ENCODE measurements at places on chromosomes 4 and X.

DNA sequence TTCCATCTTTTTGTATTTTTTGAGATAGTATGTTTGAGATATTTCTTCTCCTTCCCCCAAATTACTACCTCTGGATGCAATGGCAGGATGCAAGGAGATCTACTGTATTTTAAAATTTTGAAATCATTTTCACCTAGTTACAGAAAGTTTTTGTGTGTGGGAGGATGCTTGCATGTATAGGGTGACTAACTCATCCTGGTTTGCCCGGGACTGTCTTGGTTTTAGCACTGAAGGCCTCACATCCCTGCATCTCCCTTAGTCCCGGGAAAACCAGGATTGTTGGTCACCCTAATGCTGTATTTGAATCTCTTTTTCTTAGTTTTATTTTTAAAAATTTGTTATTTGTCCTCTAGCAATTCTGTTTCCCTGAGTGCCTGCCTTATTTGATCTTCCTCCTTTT is 12.1 kb downstream of the SUPT20HL2 start:
- H3K27me3 ChIP-seq = no peaks in the 10 kb centered on the region
- DNase-seq = no peak
- H3K4me1 ChIP-seq = no peaks in the 10 kb centered on the region
- no peak overlapping the region for H3K27ac ChIP-seq

GRCh38 chrX:51459125-51459524 is 37.3 kb downstream of the NUDT11 start:
- no peaks in the 10 kb centered on the region for H3K27me3 ChIP-seq
- no peaks in the 10 kb centered on the region for H3K36me3 ChIP-seq
- H3K27ac ChIP-seq = no peak overlapping the region
- H3K4me3 ChIP-seq = no peak overlapping the region

- H3K27ac ChIP-seq = no peak overlapping the region
- H3K27me3 ChIP-seq = no peaks in the 10 kb centered on the region
- H3K4me1 ChIP-seq = no peaks in the 10 kb centered on the region
- no peak for DNase-seq
- H3K36me3 ChIP-seq = no peaks in the 10 kb centered on the region
Observed at GRCh38 chr4:31089815-31090214, 369.6 kb downstream of the PCDH7 start.

GRCh38 chr4:152937336-152938236 is 1.5 kb downstream of the FHDC1 start:
- H3K27ac ChIP-seq = peak overlapping the region; percentile 89
- H3K4me3 ChIP-seq = peak overlapping the region; percentile 82
- DNase-seq = peak; percentile 28
- no peaks in the 10 kb centered on the region for H3K27me3 ChIP-seq

DNA sequence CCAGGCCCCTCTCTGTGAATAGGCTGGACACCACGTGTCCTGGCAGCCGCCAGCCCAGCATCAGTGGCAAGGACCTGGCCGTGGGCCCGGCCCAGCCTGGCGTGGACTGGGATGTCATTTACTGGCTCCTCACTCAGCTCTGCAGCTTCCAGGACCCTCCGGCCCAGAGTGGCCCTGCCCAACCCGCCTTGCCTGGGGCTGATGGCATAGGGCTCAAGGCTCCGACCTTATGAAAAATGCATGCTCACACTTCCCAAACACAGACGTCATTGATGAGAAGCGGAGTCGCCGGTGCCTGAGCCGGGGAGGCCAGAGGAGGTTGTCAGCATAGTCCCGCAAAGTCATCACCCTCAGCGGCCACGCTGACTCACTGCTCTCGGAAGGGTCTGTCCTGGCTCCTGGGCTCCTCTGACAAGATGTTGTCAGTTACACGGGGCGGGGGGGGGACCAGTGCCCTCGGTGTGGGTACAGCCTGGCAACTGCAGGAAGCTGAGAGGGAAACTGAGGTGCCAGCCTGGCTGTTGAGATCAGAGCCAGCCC is 14.3 kb downstream of the CFAP99 start:
- no peak for DNase-seq
- peaks cover 4% of the 10 kb centered on the region for H3K27me3 ChIP-seq
- H3K36me3 ChIP-seq = no peaks in the 10 kb centered on the region
- H3K27ac ChIP-seq = no peak overlapping the region
- H3K4me1 ChIP-seq = no peaks in the 10 kb centered on the region
- H3K4me3 ChIP-seq = no peak overlapping the region

GRCh38 chr4:150569384-150569987 is 12.5 kb upstream of the MAB21L2 start:
- no peaks in the 10 kb centered on the region for H3K4me1 ChIP-seq
- no peaks in the 10 kb centered on the region for H3K27me3 ChIP-seq
- no peak overlapping the region for H3K27ac ChIP-seq
- H3K4me3 ChIP-seq = no peak overlapping the region
- no peak for DNase-seq

GRCh38 chr4:147969573-147970385 is 237.9 kb downstream of the ARHGAP10 start:
- H3K27ac ChIP-seq = no peak overlapping the region
- H3K4me3 ChIP-seq = no peak overlapping the region
- H3K27me3 ChIP-seq = no peaks in the 10 kb centered on the region
- H3K36me3 ChIP-seq = no peaks in the 10 kb centered on the region
- no peak for DNase-seq
- no peaks in the 10 kb centered on the region for H3K4me1 ChIP-seq

DNA sequence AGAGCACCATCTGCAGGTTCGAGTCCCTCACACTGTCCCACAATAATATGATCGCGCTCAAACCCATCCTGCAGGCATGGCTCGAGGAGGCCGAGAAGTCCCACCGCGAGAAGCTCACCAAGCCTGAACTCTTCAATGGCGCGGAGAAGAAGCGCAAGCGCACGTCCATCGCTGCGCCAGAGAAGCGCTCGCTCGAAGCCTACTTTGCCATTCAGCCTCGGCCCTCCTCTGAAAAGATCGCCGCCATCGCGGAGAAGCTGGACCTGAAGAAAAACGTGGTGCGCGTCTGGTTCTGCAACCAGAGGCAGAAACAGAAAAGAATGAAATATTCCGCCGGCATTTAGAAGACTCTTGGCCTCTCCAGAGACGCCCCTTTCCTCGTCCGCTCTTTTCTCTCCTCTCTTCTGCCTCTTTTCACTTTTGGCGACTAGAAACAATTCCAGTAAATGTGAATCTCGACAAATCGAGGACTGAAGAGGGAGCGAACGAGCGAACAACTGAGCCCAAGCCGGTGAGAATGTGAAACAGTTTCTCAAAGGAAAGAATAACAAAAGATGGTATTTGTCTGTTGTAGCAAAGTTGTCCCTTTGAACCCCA is 1.9 kb downstream of the POU4F2 start:
- no peaks in the 10 kb centered on the region for H3K36me3 ChIP-seq
- no peak overlapping the region for H3K27ac ChIP-seq
- no peak for DNase-seq
- no peak overlapping the region for H3K4me3 ChIP-seq
- H3K4me1 ChIP-seq = no peaks in the 10 kb centered on the region

DNA sequence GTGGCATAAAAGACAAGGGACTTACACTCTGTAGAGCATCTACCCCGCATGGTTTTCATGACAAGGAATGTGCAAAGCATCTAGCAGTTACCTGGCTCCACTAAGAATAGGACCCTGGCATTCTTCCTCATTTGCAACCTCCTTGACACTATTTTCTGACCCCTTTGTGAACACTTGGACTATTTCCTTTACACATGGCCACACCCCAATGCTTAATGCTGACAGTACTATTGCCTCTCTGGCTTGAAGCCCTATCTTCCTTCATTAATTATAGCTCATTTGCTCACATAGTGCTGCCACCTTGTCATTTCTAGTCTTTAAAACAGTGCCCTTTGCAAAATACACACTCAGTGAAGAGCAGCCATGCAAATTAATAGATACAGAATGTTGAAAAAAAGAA is 226.3 kb upstream of the VCX3A start:
- no peaks in the 10 kb centered on the region for H3K4me1 ChIP-seq
- H3K4me3 ChIP-seq = no peak overlapping the region
- H3K27me3 ChIP-seq = no peaks in the 10 kb centered on the region
- no peaks in the 10 kb centered on the region for H3K36me3 ChIP-seq
- H3K27ac ChIP-seq = no peak overlapping the region
- DNase-seq = no peak

GRCh38 chrX:123336666-123337065 is 152.6 kb downstream of the GRIA3 start:
- no peak overlapping the region for H3K27ac ChIP-seq
- H3K27me3 ChIP-seq = no peaks in the 10 kb centered on the region
- H3K36me3 ChIP-seq = no peaks in the 10 kb centered on the region
- H3K4me1 ChIP-seq = no peaks in the 10 kb centered on the region

GRCh38 chr4:16055873-16056272 is 27.9 kb downstream of the PROM1 start:
- DNase-seq = no peak
- no peak overlapping the region for H3K4me3 ChIP-seq
- H3K27ac ChIP-seq = no peak overlapping the region
- H3K36me3 ChIP-seq = no peaks in the 10 kb centered on the region
- no peaks in the 10 kb centered on the region for H3K4me1 ChIP-seq

DNA sequence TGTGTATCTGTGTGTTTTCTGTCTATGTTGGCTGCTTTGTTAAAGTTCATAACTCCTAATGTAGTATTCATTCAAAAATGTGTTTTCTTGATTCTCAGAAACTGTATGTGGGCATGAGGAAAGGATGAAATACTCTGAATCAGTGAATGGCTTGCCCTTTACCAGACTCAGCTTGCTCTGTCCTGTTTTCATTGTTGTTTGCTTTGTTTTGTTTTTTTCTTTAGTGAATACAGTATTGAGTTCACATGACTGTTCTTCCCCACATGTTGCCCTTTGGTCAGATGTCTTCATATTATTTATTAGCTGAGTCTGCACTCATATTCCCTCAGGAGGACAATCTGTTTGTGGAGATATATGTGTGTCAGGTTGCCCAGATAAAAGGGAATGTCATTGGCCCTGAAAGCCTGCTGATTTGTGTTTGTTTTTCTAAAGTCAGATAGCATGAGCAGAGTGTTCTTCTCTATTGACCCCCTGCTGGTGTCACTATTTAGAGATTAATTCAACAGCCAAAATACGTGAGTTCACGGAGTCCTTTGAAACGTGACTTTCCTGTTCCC is 1184.4 kb downstream of the RPA4 start:
- no peak overlapping the region for H3K4me3 ChIP-seq
- H3K4me1 ChIP-seq = no peaks in the 10 kb centered on the region
- H3K27ac ChIP-seq = no peak overlapping the region
- H3K27me3 ChIP-seq = no peaks in the 10 kb centered on the region
- DNase-seq = no peak

DNA sequence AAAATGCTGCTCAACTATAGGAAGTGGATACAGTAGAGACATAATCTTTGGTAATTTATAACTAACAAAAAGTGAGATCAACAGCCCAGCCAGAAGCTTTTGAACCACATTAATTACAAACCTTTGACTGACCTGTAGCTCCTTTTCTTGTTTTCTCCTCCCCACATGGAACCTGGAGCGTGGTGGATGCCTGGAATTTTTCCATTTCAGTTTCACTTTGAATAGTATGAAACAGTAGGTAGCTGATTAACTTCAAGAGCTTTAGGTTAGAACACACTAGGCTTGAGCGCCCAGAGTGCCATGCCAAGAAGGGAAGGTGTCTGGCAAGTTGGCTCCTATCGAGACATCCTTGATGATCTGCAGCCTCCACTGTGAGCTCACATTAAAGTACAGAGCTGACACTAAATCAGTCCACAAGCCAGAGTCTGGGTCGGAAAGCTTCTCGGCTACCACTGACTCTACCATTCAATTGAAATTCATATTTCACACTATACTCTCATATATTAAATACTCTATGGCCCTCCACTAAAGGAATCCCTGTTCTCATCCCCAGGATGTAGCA is 143.4 kb downstream of the GLRA2 start:
- H3K27me3 ChIP-seq = no peaks in the 10 kb centered on the region
- H3K4me1 ChIP-seq = no peaks in the 10 kb centered on the region
- no peaks in the 10 kb centered on the region for H3K36me3 ChIP-seq
- DNase-seq = no peak
- H3K27ac ChIP-seq = no peak overlapping the region

DNA sequence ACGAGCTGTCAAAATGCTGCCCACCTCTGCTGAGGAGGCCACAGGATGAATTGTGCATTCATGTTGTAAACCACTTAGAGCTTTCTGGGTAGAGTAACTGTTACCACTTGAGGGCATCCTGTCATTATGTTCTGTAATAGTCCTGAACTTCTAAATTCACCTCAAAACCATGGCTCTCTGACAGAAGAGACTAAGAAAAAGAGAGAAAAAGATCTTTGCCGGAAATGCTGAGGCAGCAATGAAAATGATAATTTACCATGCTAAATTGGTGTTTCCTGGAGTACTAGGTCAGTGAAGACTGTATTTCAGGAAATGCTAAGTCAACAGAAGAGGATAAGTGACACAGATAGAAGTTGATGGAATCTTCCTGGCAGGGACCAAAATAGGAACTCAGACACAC is 942.3 kb upstream of the SLIT2 start:
- H3K4me3 ChIP-seq = no peak overlapping the region
- no peaks in the 10 kb centered on the region for H3K36me3 ChIP-seq
- H3K27ac ChIP-seq = no peak overlapping the region
- no peak for DNase-seq
- H3K4me1 ChIP-seq = no peaks in the 10 kb centered on the region

DNA sequence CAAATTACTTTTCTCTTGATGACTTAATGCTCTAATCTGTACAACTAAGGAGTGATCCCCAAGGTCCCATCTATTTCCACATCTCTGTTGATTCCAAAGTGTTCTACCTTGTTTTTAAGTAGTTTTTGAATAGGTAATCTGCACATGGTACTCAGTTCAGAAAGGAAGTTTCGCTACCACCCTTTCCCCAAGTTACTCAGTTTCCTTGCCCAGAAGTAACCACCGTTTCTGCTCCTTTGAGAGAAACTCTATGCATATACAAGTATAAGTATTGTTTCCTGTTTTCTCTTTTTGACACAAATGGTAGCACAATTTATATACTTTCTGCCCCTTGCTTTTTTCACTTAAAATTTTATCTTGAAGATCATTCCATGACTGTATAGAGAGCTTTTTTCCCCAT is 18.1 kb downstream of the TMEM154 start:
- no peaks in the 10 kb centered on the region for H3K27me3 ChIP-seq
- H3K4me3 ChIP-seq = no peak overlapping the region
- no peak overlapping the region for H3K27ac ChIP-seq
- no peaks in the 10 kb centered on the region for H3K4me1 ChIP-seq

GRCh38 chr4:119506806-119507205 is 121.8 kb downstream of the PDE5A start:
- no peaks in the 10 kb centered on the region for H3K4me1 ChIP-seq
- no peaks in the 10 kb centered on the region for H3K27me3 ChIP-seq
- H3K36me3 ChIP-seq = no peaks in the 10 kb centered on the region

- H3K4me3 ChIP-seq = no peak overlapping the region
- no peaks in the 10 kb centered on the region for H3K27me3 ChIP-seq
- no peaks in the 10 kb centered on the region for H3K4me1 ChIP-seq
- DNase-seq = no peak
- no peaks in the 10 kb centered on the region for H3K36me3 ChIP-seq
Observed at GRCh38 chr4:25330905-25331808, 18.6 kb downstream of the ZCCHC4 start.

DNA sequence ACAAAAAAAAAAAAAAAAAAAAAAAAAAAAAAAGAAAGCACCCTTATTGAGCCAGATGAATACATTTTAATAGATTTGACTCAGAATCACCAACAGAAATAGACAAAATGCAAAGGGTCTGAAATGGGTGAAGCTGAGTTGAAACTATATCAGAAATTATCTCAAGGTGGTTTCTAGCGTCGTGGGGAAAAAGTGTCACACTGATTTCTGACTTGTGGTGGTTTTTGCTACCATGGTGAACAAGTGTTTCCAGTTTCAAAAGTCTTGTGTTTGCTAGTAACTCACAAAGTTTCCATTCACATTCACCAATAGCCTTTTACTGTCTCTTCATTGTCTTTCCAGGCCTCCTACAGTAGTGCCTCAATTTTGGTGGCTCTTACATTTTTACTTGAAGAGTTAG is 135.5 kb downstream of the ARHGAP24 start:
- H3K36me3 ChIP-seq = no peaks in the 10 kb centered on the region
- H3K4me3 ChIP-seq = no peak overlapping the region
- H3K27me3 ChIP-seq = no peaks in the 10 kb centered on the region
- no peak overlapping the region for H3K27ac ChIP-seq
- no peaks in the 10 kb centered on the region for H3K4me1 ChIP-seq
